ENCODE measurements at places on chromosomes 16 and 17.

- no peak for DNase-seq
Observed at GRCh38 chr17:29683481-29683880, 60.8 kb upstream of the CORO6 start.

- no peak for DNase-seq
Observed at GRCh38 chr16:55645986-55646385, 9.8 kb upstream of the SLC6A2 start.

- DNase-seq = no peak
Observed at GRCh38 chr17:50261051-50261915, 13.0 kb upstream of the TMEM92 start.

DNA sequence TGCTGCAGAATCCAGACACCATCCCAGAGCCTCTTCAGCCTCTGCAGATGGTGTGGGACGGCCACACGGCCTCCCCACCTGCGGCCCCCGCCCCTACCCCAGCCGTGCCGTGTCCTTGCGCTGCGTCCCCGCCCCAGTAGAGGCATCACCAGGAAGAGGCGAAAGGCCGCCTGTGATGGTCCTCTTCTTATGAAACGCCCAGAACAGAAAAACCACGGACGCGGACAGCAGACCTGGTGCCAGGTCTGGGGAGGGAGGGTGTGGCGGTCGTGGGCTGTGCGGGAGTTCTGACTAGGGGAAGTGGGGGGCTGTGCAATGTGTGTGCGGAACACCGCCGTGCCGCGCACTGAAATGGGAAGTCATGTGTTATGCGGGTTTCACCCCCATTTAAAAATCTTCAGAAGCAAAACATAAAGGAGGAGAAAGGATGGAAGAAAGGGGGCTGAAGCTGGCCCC lies 25.5 kb downstream of the ACSF3 start:
- DNase-seq = no peak

- DNase-seq = no peak
Observed at GRCh38 chr16:15966836-15967546, 17.6 kb downstream of the ABCC1 start.

DNA sequence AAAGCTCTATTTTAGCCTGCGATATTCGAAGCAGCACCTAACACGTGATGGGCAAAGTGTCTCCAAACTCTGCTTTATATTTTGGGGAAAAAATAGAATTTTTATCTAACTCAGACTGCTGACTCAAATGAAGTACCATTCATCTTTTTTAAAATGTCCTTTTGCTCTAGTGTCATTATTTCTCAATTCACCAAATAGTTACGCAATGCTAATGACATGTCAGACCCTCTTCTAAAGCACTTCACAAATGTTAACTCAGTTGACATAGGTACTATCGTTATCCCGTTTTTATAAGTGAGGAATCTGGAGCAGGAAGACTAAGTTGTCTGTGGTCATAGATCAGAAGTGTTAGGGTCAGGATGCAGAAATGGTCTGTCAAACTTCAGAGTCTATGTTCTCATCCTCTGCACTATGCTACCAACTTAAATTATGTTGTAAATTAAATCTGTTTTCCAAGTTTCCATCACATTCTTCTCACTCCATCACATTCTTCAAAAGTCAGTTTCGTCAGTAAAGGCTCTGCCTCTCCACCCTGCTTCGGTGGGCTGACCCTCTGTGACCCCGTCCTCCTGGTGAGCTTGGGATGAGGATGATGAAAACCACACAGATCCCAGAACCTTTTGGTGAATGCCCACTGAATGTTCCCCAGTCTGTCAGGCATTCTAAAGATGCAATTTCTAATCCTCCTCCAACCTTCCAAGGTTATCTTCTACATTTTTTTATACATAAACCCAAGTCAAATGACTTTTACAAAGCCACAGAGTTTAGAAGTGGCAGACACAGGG lies 102.8 kb downstream of the ADAMTS18 start:
- no peak for DNase-seq

Measured in activated B cell treated with CpG ODN at 0.5 μM for 24 hours (primary cell).